ENCODE measurements at places on chromosomes 12 and 14. TPM values are rescaled to one million over a fixed set of nuclear protein-coding genes. Genes with fewer than 3 reads are reported as not detected.

DNA sequence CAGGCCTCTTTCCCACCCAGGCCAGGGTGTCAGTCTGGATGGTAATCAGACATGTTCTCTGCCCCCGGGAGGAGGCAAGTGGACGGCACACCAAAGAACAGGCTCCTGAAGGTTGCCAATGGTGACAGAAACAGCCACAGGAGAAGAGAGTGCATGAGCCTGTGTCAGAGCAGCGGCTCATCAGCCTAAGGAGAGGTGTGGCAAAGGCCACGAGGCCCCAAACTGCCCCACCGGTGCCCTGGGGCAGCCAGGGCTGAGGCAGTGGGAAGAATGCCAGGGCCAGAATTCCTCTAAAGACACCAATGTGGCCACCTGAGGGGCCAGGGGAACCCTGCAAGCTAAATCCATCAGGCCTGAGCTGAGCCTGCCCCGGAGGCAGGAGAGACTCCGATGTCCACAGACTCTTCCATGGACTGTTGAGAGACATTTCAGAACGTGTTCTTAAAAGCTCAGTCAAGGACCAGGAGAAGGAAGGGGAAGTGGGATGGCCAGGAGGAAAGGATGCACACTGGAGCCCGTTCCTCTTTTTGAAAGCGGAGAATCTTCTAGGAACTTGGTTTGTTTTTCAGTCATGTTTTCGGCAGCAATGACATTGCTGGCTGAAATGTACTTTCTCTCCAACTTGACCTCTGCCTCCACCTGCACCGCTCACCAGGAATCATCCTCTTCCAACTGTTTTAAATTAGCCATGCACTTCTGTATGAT is 176.3 kb upstream of the FKBP4 start:
- no peak for DNase-seq

GRCh38 chr14:20866963-20867362 is 24.2 kb upstream of the RNASE3 start:
- no peak for DNase-seq

GRCh38 chr12:34406996-34407300 is 384.7 kb downstream of the ALG10 start:
- DNase-seq = peak; percentile 57

GRCh38 chr14:103741876-103742275 is 26.3 kb downstream of the ZFYVE21 start:
- DNase-seq = peak; percentile 50

- DNase-seq = no peak
Observed at GRCh38 chr12:57170408-57170807, 23.0 kb upstream of the LRP1-AS start.

DNA sequence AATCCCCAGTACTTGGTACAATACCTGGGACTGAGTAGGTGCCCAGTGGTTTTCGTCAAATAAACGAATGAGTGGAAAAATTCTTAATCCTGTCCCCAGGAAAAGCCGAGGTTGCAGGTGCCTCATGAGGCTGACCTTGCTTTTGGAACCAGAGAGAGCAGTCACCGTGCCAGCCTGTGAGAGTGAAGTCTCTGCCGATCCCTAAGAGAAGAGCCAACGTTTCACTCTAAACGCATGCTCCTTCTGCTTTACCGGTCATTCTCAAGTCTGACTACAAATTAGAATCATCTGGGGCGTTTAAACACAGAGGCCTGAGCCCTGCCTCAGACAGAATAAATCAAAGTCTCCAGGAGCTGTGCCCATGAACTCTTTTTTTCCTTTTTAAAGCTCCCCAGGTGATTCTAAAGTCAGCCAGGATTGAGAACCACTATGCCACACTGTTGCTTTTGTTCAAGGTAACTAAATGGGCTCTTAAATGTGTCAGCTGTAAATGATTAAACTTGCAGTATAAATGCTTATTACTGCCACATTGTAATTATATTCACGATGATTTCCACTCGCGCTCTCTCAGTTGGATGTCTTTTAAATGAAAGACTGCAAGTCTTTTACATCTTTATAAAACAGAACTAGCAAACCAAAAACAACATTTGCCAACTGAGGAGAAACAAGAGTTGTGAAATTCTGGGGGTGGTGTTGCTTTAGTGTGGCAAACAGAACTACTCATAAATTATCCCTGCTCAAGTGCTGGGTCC is 26.9 kb downstream of the TCP11L2 start:
- no peak for DNase-seq

DNA sequence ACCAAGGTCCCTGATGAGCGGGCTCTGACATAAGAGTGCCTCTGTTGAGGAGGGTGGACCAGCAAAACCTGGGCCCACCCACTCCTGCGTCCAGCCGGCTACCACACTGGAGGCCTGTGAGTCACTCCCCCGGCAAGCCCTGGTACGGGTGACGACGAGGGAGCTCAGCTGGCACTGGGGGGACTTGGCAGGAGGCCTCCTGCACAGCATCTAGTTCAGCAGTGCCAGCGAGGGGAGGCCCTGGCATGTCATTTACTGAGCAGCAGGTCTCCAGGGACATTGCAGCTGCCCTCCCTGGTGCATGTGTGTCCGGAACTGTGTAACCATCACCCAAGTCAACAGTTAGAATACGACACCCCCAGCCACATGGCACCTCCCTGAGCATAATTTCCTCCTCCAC is 24.4 kb downstream of the CD9 start:
- no peak for DNase-seq

SLCO1B1 gene
- total RNA-seq = 0.24 TPM

GRCh38 chr12:116002890-116003536 is 274.5 kb downstream of the MED13L start:
- no peak for DNase-seq
